ENCODE measurements at places on chromosomes 6 and 20.

- DNase-seq = no peak
These were observed 196.4 kb upstream of the CCN2 start for GRCh38 chr6:132147530-132148011.

DNA sequence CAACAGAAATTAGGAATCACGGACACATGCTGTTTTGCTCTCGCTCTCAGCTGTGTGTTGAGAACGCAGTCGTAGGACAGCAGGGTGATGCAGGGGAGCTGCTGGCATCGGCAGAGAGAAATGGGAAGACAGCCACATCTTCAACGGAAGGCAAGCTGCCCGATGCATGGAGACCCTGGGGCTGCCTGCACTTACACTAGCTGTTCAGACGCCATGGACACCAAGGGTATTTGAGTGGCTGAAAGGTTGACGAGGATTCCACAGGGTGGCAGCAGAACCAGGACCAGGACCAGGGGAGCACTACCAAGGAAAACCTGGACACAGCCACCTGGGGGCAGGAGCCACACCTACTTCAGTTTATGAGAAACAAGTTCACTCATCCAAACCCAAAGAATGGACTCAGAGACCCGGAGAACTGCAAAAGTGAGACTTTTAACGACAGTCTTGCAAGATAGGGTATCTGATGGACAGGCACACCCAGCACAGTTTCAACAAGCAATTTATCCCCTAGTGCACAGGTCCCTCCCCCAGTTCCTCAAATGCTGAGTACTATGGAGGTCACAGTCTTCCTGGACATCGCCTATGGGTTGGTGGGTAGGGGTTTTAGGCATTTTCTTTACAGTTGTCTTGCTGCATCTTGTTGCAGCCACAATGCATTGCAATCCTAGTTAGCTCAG is 56.3 kb upstream of the ENTPD6 start:
- DNase-seq = no peak

- no peak for DNase-seq
These were observed 87.4 kb downstream of the GPR63 start for GRCh38 chr6:96749891-96750290.

DNA sequence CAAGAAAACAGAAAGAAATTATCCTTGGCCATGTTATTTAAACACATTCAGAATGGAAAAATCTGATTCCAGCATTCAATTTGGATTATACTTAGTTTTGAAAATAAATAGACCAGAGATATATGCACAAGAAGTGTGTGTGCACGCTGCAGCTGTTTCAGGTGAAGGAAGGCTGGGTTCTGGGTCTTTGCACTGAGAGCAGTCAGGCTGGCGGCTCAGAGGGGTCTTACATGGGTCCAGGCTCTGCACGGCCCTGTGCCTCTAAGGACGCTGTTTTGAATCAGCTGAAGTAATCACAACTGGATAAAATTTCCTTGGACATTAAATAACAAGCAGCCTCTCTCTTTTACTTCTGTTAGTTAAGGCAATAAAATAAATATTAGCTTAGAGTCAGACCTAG is 31.8 kb downstream of the GCLC start:
- DNase-seq = no peak

- DNase-seq = no peak
These were observed 25.6 kb upstream of the AHI1 start for GRCh38 chr6:135522965-135523692.

DNA sequence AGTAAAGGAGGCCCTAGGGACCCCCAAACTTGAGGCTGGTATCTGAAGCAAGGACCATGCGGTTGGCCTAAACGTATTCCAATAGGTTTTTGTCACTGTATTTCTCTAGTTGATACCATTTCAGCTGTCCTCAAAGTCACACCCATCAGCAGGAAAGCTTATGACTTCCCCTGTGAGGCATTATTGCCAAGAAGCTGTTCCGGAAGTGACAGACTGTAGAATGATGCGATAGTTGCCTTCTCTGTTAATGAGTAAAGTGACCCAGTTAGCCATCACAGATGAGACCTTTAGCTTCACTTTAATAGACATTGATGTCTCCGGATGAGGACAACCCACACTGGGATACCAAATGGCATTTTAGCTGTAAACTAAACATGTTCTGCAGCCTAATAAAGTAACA is 147.9 kb downstream of the RNGTT start:
- DNase-seq = no peak

DNA sequence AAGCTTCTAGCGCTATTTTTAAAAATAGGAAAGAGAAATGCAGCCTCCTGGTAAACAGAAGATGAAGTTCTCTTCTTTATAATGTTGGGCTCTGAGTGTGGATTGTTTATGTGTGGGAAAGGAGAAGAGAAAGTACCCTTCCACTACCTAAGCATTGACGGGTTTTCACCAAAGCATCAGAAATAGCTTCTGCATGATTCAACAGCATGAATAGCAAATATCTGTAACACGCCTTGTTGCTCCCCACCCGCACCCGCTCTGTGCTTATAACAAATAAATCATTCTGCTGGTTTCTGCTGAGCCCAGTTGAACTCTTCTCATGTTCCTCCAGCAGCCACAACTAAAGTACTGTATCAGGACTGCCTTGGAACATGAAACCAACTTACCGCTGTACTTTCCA is 20.7 kb downstream of the TXLNB start:
- no peak for DNase-seq

Measured in cortex of kidney (tissue), 1 donor.